ENCODE measurements at places on chromosomes 2 and 18. TPM values are rescaled to one million over a fixed set of nuclear protein-coding genes. Genes with fewer than 3 reads are reported as not detected.

The ANKRD29 gene
- total RNA-seq, result 0.22 TPM

The ANKRD62 gene
- total RNA-seq, result not detected

The TCF23 gene
- total RNA-seq, result not detected

The IGFBP5 gene
- 541 TPM for total RNA-seq

The ERBB4 gene
- total RNA-seq, result not detected

The MAPRE2 gene
- 23.2 TPM for total RNA-seq

The RAB6C gene
- not detected for total RNA-seq

The DSG2 gene
- total RNA-seq, result 12.5 TPM

The SPP2 gene
- not detected for total RNA-seq

The POTEJ gene
- not detected for total RNA-seq

The EPHA4 gene
- total RNA-seq, result 17.5 TPM

The SCN3A gene
- total RNA-seq, result not detected

The APLF gene
- total RNA-seq, result 6.9 TPM

The FOXI3 gene
- not detected for total RNA-seq

The SAG gene
- total RNA-seq, result not detected

The RTP5 gene
- total RNA-seq, result not detected

The VWA3B gene
- total RNA-seq, result not detected

The AKAIN1 gene
- total RNA-seq, result not detected

The PLEK gene
- total RNA-seq, result not detected

The MYL12A gene
- 684 TPM for total RNA-seq

The SERPINB13 gene
- not detected for total RNA-seq

The NFATC1 gene
- total RNA-seq, result 3.7 TPM

The NR4A2 gene
- 0.57 TPM for total RNA-seq

The UBR3 gene
- total RNA-seq, result 14.7 TPM

The SERPINB12 gene
- total RNA-seq, result not detected

The USP34 gene
- 95.9 TPM for total RNA-seq

The FAM161A gene
- total RNA-seq, result 2.6 TPM

The CYBRD1 gene
- 95.3 TPM for total RNA-seq

The SCN9A gene
- total RNA-seq, result 60.1 TPM

The CXCR4 gene
- 3.6 TPM for total RNA-seq

The ANKRD30B gene
- 0.88 TPM for total RNA-seq

The MYO7B gene
- 0.43 TPM for total RNA-seq

The KIF1A gene
- not detected for total RNA-seq

The C2orf81 gene
- total RNA-seq, result 1.6 TPM

The PAX8 gene
- 2.9 TPM for total RNA-seq

The NT5DC4 gene
- total RNA-seq, result not detected

The ZFAND2B gene
- 32.2 TPM for total RNA-seq

The TUBB8B gene
- total RNA-seq, result not detected

The SDC1 gene
- 7.9 TPM for total RNA-seq

The MERTK gene
- total RNA-seq, result 0.44 TPM

The ALLC gene
- not detected for total RNA-seq

The SNORC gene
- 2.2 TPM for total RNA-seq

The SERPINB4 gene
- 0.14 TPM for total RNA-seq

The MEIS1 gene
- total RNA-seq, result 84.9 TPM

The REG3G gene
- not detected for total RNA-seq

The TNS1 gene
- 164 TPM for total RNA-seq

The CNGA3 gene
- not detected for total RNA-seq

The PIK3C3 gene
- total RNA-seq, result 75.1 TPM

The NIFK gene
- total RNA-seq, result 62.4 TPM
